ENCODE measurements at places on chromosomes 12 and 14.

DNA sequence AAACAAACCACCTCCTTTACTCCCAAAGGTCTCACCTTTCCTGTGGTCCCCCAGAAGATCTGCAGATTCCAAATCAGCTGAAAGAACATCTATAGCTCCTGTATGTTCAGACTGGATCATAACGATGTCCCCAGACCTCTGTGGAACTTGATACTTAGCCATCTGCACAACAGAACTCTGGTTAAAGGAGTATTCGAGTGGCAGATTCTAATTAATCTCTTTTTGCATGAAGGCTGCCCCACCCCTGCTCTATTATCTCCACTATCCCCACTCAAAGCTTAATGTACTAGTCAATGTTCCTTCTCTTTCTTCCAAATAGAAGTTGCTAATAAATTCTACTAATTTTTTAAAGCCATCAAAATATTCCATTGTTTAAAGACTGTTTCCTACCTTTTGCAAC, 22.8 kb downstream of the GSTZ1 start:
- DNase-seq: no peak

- DNase-seq: no peak
These were observed 888 bp downstream of the CCDC88C start for GRCh38 chr14:91416744-91417119.

DNA sequence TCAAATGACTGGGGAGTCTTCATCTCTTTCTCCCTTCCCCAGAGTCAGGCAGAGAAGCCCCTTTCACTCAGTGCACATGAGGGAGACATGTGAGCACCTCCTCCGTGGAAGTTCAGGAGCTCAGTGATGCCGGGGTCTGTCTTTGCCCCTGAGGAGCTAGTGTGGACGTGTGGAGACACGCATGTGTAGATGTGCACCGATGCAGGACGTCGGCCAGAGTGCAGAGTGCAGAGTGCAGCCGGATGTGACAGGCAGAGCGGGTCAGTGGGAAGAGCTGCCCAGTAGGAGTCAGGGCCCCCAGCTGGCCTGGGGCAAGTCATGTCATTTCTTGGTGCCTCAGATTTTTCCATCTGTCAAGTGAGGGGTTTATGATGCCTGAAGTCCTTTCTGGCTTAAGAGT, 20.7 kb downstream of the TSPAN9 start:
- no peak for DNase-seq

GRCh38 chr12:121893961-121894460, 5.4 kb downstream of the PSMD9 start:
- DNase-seq: no peak

DNA sequence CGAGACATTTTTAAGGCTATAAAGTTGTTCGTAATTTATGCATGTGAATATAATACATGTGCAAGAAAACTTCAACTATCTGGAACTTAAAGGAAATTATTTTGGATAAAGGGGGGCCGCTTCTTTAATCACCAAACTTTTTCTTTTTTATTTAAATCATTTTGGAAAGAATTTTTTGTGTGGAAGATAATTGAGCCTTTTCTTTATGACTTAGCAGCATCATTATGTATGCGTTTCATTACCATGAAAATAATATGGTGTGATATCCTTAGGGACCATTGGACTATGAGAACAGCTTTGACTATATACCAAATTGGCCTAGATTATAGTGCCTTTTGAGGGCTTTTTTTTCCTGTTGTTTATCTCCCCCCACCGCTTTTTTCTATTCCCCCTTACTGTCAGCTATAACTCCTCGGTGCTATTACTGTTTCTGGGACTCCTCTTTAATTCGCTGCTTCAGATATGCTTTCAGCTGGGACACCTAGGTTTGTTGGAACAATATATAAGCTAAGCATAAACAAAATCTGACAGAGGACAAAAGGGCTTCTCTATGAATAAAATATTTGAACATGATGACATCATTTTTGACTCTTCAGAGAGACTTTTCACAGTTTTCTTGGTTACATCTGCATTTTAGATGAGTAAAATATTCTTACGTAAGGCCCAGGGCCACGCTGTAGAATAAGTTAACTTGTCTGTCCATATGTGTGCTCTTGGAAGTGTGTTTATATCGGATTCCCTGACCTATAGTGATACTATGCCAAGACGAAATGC, 392.7 kb downstream of the NPAS3 start:
- DNase-seq: no peak

GRCh38 chr12:32644431-32644830, 34.7 kb upstream of the DNM1L start:
- DNase-seq: no peak

DNA sequence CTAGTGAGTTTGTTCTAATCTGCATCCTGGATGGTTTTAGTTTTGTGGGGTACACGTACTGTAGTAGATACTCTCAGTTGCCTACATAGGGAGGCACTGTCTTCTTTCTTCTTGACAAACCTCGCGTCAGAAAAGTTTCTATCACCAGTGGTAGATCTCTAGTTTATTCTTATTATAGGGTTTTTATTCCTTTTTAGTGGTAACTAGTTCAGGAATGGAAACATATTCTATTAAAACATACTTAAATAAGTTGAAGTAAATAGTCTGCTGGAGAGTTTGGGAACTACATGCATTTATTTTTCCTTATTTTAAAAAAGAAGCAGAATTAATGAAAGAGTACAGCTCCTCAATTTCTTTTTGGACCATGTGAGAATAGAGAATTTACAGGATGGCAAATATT, 33.6 kb upstream of the OR9K2 start:
- no peak for DNase-seq

GRCh38 chr14:61338457-61338856, 17.1 kb downstream of the PRKCH start:
- no peak for DNase-seq

GRCh38 chr14:104137297-104138097, 890 bp upstream of the KIF26A start:
- peak; percentile 63 for DNase-seq

DNA sequence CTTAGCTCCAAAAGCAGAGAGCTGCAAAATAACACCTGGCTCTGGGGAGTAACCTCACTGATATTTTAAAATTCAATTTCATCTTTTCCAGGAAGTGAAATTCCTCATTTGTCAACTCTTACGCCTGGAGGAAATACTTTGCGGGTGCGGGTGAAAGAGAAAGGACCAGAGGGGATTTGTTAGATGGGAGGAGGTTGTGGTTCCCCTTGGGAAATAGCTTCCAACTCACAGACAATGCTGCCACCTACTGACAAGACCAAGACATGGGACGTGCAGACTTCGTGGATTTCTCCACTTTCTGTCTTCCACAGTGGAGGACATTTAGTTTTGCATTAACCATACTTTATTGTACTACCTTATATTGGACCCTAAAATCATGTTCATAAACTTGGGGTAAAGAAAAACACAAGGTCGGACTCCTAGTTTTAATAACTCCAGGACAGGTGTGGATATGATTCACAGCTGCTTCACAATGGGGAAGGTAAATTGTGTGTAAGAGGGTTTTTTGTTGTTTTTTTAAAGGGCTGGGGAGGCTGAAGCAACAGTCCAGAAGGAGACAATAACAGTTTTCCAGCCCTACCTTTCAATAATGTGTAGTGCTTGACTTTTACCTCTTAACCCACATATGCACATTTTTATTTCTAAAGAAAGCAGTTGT, 10.8 kb downstream of the FBXL14 start:
- DNase-seq: peak; percentile 57

- no peak for DNase-seq
These were observed 870 bp upstream of the HOXC13 start for GRCh38 chr12:53937596-53938325.

DNA sequence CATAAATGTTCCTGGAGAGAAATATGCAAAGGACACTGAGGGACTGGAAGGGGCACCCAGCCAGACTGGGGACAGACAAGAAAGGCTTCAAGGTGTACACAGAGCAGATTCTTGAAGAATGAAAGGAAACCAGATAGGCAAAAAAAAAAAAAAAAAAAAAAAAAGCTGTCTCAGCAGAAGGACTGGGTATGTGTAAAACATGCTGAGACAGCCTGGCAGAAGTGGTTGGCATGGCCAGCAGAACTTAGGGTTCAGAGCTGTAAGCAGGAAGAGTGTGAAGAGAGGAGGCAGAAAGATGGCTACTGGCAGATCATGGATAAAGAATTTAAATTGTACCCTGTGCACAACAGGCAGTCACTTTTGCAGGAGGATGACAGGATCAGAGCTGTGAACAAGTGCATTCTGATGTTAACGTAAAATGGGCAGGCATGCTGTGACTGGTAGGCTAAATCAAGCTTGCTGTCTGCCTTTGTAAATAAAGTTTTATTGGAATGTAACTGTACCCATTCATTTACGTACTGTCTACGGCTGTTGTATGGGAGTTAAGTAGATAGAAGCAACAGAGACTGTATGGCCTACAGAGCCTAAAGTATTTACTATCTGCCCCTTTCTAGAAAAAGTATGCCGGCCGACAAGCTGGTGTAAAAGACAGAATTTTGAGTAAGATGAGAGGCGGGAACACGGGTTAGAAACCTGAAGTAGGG, 42.2 kb downstream of the UBR7 start:
- DNase-seq: no peak
